ENCODE measurements at places on chromosomes 4 and X.
A peak's percentile ranks its signal among the peaks of the same experiment; 100 is the strongest.

DNA sequence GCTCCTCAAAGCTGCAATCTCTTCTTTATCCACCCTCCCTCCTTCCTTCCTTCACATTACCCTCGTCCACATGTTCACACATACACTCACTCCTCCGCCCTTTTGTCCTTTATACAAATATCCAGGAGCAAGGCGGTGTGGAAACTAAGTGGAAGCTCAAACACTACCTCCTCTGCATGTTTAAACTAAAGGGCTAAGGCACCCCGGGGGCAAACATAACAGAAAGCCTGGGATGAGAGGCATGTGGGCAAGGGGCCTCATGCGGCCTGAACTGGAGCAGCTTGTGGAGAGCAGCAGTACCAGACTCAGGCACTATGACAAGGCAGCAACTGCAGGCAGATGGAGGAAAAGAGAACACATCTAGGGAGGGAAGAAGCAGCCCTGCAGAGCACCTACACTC is 9.5 kb downstream of the MAB21L2 start:
- DNase-seq: no peak

DNA sequence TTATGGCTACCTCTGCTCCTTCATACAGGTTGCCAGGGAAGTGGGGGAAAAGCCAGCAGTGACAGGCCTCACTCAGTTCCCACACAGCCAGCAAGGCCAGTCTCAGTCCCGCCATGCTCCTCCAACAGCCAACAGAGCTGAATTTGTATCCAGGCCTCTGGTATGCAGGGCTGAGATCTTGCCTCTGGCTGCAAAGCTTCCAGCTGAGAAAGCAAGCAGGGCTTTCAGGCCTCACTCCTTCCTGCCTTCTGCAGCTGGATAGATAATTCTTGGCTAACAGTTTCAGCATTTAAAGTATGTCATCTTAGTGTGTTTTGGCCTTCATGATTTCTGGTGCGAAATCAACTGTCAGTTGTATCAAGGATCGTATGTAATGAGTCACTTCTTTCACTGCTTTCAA is 103.6 kb downstream of the GNL3L start:
- DNase-seq: no peak

GRCh38 chr4:189117426-189117825 is 823.2 kb upstream of the FRG1 start:
- DNase-seq: no peak

DNA sequence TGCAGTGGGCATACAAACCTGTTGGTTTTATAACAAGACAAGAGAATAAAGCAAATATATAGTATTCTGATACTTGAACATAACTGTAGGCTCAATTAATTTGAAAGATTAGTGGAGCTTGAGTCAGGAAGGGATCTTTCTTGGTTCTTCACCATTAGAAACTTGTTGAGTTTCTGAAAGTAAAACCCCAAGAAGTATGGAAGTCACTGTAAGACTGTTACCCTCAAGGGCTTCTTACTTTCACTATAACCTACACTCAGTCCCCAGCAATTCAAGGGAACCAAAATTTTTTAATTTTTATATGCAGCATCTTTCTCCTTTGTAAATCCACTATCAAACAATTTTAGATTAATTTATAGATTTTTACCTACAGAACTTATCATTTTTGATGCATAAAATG is 2019.2 kb upstream of the ADGRL3 start:
- no peak for DNase-seq

DNA sequence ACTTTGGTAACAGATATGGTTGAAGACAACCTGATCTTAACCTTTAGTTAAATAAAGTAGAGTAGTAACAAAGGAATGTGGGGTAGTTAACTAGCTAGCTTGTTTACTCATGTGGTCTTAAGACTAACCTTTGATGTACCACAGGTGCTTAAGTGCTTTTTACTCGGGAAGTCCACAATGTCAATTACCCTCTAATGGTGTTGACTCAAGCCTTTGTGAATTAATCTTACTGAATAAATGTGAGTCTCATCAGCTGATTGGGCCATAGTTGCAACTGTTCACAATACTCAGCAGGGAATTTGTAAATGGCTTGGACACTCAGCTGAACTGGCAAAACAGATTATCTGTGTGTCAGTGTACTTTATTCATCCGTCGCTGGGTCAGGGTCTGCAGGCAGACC is 119.0 kb upstream of the UGT8 start:
- no peak for DNase-seq

DNA sequence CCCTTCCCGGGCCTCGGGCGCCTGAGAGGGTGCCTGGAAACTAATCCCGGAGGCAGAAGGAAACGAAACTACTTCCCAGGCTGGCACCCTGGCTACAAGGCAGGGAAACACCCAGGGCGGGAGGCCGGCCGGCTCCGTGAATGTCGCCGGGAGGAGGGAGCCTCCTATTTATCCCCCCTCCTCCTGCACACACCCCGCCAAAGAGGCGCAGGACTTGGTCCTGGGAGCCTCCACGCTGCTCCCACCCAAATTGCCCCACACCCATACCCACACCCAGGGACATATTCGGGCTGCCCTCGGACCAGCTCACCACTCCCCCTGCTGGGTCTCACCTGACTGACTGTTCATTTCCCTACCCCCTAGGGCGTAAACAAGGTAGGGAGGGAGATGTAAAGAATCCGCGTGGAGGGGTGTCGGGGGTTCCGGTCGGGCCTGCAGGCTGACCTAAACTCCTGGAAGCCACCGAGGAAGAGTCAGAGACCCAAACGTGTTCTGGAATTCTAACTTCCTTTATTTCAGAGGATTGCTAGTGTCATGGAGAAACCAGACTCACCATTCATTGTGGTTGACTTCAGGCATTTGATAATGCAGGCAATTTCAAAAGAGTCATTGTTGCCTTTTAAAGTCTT is at the start of gene BTC:
TSS of gene BTC (minus strand) at position 142 of the 629 bp plus-strand sequence. CDS start 198 bp downstream, outside the sequence.
- peak; percentile 39 for DNase-seq

DNA sequence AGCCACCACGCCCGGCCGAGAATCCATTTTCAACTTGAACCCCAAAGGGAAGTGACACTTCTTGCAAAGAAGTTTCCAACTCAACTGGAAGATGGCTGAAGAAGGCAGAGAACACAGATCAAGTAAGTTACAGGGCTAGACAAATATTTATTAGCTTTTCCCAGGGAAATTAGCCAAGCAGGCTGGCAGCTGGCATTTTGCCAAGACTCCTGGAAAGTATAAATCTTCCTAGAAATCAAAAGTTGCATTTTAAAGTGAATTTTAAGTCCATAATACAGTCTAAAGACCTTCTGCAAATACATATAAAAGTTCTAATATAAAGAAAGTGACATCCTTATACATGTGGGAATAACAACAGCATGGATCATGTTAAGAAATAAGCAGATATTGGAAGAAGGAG is 3.4 kb upstream of the MRPL1 start:
- DNase-seq: no peak

- no peak for DNase-seq
Measured at GRCh38 chr4:120965938-120966337, 43.4 kb upstream of the PRDM5 start.

DNA sequence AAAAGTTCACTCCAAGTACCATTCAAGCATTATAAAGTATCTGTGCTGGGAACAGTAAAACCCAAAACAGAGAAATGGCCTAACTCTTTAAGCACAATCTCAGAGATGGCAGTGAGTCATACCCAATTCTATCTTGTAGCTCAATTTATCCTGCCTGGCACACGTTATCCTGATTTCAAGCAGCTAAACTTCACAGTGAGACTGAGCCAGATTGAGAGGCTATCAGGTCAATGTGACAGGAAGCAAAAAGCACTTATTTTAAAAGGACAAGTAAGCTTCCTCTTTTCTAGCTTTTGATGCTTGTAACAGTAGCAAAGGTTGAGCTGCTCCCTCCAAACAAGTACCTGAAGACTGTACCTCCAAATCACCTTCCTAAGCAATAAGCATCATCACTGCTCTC is 324.9 kb downstream of the NAF1 start:
- no peak for DNase-seq

DNA sequence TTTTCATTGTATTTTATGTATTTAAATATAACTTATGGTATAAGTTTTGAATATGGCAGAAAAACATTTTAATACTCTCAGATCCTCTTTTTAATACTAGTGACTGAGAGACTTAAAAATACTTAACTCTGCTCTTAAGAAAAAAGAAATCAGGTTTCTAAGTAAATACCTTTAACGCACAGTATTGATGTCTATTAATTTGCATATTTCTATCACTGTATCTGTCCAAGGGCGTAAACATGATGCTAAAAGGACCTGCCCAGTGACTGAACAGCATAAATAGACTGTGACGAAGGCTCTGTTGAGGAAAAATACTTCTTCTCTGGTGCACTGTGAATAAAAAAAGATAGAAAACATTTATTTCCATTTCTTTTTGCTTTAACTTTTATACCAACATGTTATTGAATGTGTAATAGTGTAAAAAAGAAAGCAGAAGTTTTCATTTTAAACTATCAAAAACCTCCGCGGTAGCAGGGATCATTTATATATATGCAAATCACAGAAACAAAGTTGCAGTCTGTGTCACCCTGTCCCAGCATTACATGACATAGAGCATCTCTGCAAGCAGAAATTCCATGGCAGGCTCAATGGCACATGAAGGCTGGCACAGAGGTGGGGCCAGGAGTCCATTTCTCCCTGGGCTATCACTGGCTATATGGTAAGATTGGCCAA is 75.4 kb downstream of the ZAR1 start:
- no peak for DNase-seq

DNA sequence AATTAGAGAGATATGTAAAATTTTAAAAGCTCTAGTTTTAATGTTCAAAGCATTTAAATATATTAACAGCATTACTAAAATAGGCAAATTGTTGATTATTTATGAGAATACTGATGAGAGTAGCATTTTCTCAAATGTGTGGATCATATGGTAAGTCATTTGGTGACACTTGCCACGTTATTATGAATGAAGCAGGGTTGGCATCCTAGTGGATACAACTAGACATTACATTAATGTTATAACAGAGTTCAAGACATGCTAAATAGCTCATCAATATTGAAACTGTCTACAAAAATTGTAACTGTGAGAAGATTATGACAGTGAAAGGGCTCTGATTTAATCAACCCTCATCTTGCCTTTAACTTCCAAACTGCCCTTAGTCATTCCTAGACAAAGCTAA is 171.1 kb downstream of the PDGFC start:
- DNase-seq: no peak

DNA sequence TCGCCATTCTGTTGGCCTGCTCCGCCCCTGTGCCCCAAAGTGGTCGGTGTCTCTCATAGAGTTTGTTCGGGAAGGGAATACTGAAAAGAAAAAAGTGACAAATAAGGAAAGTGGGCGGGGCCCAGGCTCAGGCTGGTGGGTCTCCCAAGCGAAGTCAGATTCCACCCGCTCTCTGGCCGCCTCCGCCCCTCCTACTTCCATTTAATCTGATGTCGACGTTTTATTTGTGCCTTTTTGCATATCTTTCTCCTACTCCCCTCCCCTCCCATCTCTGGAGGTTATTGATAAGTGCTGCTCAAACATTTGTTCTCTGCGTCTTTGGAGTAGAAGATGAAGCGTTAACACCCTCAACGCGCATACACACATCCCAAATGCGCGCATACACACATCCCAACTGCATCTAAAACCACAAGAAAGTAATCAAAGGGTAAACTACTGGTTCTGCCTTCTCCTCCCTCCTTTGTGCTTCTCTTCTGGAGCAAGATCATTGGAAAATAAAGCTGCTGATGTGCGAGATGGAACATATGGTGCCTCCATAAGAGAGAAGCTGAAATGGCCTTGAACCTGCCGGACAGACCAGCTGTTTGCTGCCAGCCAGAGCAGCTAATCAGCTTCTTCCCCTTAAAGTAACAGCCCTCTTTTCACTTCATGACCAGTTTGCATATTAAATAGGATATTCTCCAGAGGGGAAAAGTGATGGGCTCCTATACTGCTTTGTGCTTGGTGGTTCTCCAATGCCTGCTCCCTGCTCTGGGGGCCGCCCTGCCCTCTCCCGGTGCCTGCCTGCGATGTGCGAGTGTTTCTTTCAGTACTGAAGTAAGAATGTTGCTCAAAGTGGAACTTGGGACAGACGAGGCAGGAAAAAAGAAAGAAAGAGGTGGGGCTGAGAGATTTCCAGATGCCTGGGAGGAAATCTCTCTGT is 3.1 kb downstream of the MAMLD1 start:
- DNase-seq: no peak

GRCh38 chr4:74092957-74093356 is 6.0 kb downstream of the CXCL2 start:
- DNase-seq: no peak

GRCh38 chr4:177190995-177191580 is 118.6 kb upstream of the NEIL3 start:
- no peak for DNase-seq
